ENCODE measurements at places on chromosomes 13 and 19.

GRCh38 chr19:50500060-50500752 is 10.8 kb downstream of the JOSD2 start:
- DNase-seq = no peak

DNA sequence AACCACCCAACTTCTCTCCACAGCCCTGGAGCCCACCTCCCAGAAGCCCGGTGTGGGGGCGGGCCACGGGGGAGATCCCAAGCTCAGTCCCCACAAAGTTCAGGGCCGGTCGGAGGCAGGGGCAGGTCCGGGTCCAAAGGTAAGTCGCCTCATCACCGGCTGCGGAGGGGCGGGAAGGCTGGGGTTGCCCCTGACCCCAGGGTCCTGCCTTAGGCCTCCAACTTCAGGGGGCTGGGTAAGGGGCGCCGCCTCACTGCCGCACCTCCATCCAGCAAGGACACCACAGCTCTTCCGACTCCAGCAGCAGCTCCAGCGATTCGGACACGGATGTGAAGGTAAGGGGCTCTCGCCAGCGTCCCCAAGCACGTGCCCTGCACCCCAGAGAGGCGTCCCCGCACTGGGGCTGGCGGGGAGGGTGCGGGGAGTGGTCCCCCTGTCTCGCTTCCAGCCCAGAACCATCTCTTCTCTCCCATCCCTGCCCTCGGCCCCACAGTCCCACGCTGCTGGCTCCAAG is 358 bp downstream of the C19orf33 start:
- DNase-seq = no peak

GRCh38 chr13:81540777-81541176 is 1199.9 kb upstream of the SPRY2 start:
- DNase-seq = no peak

GRCh38 chr13:47545201-47546024 is 455.7 kb downstream of the SUCLA2 start:
- DNase-seq = no peak

- DNase-seq = no peak
Observed at GRCh38 chr13:99768986-99769385, 202.6 kb downstream of the ZIC5 start.

DNA sequence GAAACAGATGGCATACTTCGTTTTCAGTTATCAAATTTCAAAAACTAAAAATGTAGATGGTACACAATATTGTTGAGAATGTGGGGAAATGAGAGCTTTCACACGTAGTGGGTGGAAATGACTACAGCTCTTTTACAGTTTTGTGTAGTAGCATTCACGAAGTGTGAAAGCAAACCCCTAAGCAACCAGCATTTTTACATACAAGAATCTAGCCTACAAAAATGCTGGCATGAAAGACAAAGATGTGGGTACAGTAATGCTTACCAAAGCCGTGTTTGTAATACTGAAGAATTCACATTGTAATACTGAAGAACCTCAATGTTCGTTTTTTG is 6.3 kb upstream of the ZNF283 start:
- DNase-seq = no peak

GRCh38 chr13:30125422-30126073 is 181.8 kb downstream of the KATNAL1 start:
- DNase-seq = peak; percentile 95

GRCh38 chr13:110269509-110270185 is 37.3 kb downstream of the COL4A1 start:
- DNase-seq = no peak

- DNase-seq = no peak
Observed at GRCh38 chr19:4504297-4504701, 14.0 kb downstream of the PLIN4 start.

- DNase-seq = peak; percentile 65
Observed at GRCh38 chr19:49727217-49728030, 35.7 kb downstream of the TSKS start.
